ENCODE measurements at places on chromosomes 13 and 19.

DNA sequence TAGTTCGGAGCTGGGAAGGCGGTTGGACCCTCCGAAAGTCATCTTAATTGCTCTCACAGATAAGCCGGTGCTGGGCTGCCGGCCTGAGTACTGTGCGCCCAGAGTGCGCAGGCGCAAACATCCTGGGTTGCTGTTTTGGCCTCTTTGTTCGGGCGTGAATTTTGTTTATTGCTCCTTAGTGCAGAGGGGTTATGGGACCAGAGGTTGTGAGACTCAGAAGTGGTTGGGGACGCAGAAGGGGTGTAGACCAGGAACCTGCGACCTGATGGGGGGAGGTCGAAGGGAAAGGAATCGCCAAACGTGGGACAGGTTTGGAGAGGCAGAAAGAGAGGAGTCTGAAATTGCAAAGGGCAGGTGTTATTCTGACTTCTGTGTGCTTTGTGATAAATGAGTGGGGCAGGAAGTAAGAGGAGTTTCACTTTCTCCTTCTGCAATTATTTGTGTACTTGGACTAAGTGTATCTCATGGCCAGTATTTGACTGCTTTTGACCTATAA, 607 bp upstream of the ZNF566 start:
- peak; percentile 49 for DNase-seq

GRCh38 chr13:78762825-78763224, 103.9 kb upstream of the OBI1 start:
- no peak for DNase-seq

GRCh38 chr19:37982655-37983054, 75.6 kb downstream of the SIPA1L3 start:
- DNase-seq: no peak

- no peak for DNase-seq
These were observed 21.7 kb upstream of the LDLR start for GRCh38 chr19:11067356-11068113.

GRCh38 chr19:2703691-2704216, 1.3 kb upstream of the GNG7 start:
- DNase-seq: no peak

DNA sequence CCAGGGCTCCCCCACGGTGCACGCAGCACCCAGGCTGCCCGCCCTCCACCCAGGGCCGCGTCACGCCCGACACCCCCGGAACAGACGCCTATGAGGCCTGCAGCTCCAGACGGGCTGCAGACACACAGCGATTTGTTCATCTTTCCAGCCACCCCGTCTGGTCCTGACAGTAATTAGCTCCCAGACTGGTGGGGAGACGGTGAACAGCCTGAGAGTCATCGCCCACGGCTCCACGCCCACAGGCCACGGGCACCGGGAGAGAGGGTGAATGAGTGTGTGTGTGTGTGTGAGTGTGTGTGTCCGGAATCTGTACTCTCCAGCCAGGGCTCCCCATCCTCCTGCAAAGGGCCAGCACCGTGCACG, 18.1 kb downstream of the GADD45B start:
- DNase-seq: no peak

DNA sequence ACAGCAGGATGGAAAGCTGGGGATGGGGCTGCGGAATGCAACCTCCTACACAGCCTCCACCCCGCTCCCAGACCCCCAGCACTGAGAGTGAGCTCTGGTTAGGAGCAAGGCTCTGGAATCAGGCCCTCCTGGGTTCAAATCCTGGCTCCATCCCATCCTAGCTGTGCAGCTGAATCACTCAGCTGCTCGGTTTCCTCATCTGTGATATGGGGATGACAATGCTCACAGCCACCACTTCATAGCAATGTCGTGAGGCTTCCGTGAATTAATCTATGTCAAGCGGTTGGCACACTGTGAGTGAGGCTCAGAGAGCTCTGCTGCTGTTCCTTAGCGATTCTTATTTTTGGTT, 538 bp downstream of the ACP7 start:
- no peak for DNase-seq

DNA sequence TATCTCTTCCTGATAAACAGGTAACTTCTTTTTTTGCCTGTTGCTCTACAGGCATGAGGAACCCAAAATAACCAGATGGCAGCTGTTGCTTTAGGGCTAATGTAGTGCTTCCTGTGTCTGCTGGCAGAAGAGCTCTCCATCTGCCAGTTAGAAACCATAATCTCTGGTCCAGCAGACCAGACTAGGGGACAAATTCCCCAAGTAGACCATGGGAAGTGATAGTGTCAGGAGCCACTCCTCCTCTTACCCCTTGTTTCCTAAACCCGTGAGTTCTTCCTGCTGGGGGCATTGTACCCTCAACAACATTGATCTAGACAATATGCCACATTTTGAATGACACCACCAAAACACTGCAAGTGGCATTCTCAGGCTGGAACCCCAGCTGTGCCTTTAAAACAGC, 135.9 kb downstream of the DLEU7 start:
- DNase-seq: no peak

DNA sequence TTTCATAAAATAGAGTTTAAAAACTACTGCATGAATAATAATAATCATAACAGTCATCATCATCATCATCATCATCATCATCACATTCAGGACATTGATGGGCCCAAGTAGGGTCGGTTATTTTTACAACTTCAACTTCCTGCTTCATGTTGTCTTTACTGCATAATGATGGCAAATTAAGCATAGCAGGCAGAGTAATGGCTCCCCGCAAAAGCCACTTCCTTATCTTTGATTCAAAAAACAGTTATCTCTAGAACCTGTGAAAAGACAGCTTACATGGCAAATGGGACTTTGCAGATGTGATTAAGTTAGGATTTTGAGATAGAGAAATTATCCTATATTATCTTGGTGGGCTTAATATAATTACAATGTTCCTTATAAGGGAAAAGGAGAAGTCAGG, 792.9 kb downstream of the LIG4 start:
- no peak for DNase-seq

GRCh38 chr13:104586051-104586746, 1520.0 kb upstream of the SLC10A2 start:
- DNase-seq: no peak

DNA sequence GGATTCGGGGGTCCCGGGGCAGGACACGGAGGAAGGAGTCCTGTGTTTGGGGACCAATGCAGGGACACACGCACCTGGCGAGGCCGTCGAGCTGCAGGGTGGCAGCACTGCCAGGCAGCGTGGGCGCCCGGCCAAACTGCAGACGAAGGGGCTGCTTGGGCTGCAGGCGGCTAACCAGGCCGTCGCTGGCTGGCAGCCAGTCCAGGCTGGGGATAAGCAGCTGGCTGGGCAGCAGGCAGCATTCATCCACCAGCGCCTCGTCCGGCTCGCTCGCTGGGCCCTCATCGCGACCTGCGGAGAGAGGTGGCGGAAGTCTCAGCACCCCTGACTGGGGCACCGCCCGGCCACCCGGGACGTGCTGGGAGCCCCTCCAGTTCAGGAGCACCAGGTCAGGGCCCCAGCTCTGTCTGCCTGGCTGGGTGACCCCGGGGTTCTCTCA, 11.5 kb downstream of the CFD start:
- no peak for DNase-seq

GRCh38 chr13:93525087-93525486, 298.5 kb downstream of the GPC6 start:
- DNase-seq: no peak

GRCh38 chr13:44690376-44690775, 114.2 kb upstream of the TSC22D1 start:
- no peak for DNase-seq

- DNase-seq: no peak
These were observed 120.1 kb downstream of the ZNF486 start for GRCh38 chr19:20287070-20287469.

- DNase-seq: no peak
These were observed 43.2 kb upstream of the TSHZ3 start for GRCh38 chr19:31392464-31392863.

DNA sequence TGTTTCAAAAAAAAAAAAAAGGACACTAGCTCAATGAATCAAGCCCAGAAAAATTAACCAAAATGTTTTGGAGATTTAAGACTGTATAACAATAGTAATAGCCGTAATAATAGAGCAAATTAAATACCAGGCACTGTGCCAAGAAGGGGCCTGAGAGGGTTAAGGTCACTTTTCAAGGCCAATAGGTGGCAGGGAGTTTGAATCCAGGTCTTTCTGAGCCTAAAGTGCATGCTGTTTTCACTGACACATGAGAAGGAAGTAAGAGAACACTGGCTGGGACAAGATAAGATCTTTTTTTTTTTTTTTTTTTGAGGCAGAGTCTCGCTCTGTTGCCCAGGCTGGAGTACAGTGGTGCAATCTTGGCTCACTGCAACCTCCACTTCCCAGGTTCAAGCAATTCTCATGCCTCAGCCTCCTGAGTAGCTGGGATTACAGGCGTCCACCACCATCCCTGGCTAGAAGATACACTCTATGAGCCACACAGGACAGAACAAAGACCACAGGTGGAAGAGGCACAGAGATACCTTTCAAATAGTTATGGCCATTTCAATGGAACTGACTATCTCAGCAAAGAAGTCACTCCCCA, 7.7 kb downstream of the FFAR2 start:
- DNase-seq: no peak

DNA sequence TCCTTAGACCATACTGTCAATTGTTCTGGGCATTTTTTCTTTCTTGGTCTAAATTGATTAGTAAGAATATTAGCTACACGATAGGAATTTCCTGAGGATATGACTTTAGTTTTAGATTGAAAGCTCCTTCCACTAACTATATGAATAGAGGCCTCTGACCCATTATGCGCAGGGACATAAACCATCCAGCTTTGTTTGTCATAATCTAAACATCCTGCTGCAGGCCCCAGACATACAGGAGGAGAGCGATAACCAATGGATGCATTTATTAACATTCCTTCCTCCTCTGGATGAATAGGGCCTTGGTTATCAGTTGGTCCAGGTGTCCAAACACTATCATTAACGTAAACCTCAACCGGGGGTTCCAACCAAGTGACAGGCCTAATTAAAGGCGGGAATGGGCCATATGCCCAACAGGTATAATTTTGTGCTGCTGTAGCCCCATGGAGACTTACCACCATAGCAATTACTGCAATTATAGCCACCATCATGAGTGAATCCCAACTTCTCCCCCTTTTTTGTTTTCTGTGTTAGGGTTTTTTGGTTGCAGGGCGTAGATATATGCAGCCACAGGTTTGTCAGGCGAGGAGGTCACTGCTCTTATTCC, 32.6 kb downstream of the CLEC4M start:
- DNase-seq: no peak

DNA sequence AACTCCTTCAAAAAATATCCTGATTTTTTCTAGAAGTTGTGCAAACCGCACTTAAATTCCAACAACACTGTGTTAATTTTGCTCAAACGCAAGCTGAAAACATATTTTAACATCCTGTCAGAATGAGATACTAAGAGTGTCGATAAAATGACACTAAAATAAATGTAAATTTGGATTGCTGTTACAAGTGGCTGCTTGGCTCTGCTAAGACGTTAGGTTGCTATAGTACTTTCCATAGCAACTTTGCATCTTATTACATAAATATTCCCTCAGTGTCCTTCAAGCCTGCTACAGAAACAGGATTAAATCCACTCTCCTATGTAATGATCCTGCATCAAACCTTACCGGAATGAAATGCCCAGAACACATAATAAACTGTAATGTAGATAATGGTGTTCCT, 292.1 kb downstream of the DNAJC15 start:
- DNase-seq: no peak

DNA sequence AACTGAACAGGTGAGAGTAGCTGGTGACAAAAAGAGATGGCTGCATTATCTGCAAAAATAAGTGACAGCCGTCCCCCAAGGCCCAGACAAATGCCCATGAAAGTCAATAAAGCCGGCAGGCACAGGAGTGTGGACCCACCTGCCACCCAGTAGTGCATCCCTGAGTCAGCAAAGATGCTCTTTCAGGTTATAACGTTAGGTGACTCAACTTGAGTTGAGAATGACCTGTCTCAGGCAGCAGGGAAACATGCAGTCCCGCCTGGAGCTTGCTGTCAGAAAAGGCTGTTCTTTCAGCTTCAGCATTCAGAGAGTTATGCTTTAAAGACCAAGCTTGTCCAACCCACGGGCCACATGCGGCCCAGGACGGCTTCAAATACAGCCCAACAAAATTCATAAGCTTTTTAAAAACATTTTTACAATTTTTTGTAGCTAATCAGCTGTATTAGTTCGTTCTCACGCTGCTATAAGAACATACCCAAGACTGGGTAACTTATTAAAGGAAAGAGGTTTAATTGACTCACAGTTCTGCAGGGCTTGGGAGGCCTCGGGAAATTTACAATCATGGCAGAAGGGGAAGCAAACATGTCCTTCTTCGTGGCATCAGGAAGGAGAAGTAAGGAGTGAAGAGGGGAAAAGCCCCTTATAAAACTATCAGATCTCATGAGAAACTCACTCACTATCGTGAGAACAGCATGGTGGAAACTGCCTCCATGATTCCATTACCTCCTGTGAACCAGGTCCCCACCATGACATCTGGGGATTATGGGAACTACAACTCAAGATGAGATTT, 110.4 kb downstream of the RAB20 start:
- DNase-seq: no peak

DNA sequence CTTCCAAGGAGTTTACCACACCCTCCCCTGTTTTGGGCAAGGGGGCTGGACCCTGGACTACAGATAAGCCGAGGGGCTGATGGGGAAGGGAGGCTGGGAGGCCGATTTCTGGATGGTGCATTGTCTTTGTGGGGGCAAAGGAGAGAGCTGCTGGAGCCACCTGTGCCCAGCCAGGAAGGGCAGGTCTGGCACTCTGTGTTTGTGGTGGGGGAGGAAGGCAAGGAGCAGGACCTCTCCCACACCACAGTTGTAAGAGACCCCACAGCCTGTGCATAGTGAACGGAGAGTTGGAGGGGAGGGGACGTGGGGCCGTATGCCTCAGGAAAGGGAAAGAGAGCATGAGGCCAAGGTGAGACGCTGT, 16.0 kb upstream of the PRR19 start:
- DNase-seq: no peak

Data from thoracic aorta (tissue), 2 donors.